ENCODE measurements at places on chromosomes 4 and X.

GRCh38 chr4:26069218-26069617 lies 155.2 kb downstream of the SMIM20 start:
- DNase-seq: no peak

DNA sequence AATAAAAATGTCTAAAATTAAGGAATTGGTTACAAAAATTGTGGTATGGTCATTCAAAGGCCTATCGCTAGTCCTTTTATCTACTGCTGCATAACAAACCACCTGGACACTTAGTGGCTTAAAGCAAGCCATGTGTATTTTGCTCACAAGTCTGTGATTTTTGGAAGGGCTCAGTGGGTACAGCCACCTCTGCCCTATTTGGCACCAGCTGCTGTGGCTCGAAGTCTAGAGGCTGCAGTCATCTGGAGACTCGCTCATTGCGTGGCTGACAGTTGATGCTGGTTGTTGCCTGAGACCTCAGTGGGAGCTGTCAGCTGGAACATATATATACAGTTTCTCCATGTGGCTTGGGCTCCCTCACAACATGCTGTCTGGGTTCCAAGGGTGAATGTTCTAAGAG lies 60.8 kb upstream of the MID1 start:
- DNase-seq: no peak

DNA sequence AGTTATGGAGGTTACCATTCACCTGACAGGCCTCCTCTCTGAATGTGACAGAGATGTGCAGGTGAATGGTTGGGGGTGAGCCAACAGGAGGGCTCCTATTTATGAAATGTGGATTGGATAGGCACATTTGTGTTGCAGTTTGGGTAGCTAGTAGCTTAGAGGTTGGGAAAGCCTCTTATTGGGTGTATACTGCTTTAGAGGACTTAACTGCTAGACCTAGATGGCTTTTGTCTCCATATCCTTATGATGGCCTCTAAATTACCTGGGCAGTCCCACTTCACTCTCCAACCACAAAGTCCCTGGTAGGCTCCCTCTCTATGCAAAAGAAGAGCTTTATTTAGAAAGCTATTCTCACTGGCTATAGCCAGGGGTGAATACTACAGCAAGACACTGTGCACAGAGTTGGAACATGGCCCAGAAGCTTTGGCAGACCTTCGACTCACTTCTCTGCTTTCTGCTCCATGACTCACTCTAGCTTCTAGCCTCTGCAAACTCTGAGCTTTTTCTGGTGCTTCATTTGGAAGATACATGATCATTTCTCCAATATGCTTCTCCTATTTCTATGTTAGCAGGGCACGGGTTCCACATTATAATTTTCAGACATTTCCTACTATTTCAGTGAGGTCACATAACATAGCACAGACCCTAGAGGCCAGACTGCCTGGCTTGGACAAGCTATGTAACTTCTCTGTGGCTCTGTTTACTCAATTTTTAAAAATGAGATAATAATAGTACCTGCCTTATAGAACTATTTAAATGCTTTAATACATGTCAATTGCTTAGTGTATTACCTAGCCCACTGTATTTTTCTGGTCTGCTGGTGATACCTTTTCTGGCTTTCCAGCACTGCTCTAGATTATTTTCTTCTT lies 6.0 kb upstream of the VGLL1 start:
- DNase-seq: peak; percentile 55

- DNase-seq: no peak
Observed at GRCh38 chrX:53440621-53441517, 6.7 kb upstream of the HSD17B10 start.

- no peak for DNase-seq
Observed at GRCh38 chr4:26000274-26000950, 86.4 kb downstream of the SMIM20 start.

- peak; percentile 11 for DNase-seq
Observed at GRCh38 chrX:43940816-43941474, 32.2 kb downstream of the NDP start.

DNA sequence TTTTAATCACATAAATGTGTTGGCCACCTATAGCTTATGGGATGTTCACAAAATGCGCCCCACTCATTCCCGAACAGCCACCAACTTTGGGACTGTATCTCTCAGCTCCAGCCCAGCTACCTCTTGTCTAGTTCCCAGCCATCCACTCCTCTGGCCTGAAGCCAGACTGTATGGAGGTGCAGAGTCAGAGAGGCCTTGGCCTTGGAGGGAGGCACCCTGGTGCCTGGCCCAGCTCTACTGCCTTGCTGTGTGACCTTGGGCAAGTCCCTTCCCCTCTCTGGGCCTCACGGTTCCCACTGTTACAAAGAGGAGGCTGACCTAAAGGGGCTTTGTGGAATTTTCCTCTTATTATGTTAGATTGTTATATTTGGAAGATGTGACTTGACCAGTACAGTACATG lies 13.9 kb downstream of the MAMLD1 start:
- no peak for DNase-seq

GRCh38 chr4:25970226-25970675 lies 56.2 kb downstream of the SMIM20 start:
- no peak for DNase-seq

GRCh38 chr4:98521486-98521885 lies 136.9 kb downstream of the TSPAN5 start:
- no peak for DNase-seq

GRCh38 chr4:22003878-22004277 lies 55.3 kb upstream of the KCNIP4 start:
- DNase-seq: no peak

GRCh38 chr4:48590884-48591283 lies 100.8 kb downstream of the ZAR1 start:
- no peak for DNase-seq

- no peak for DNase-seq
Observed at GRCh38 chr4:83110970-83111750, 3.4 kb downstream of the PLAC8 start.

GRCh38 chrX:83829874-83830273 lies 31.1 kb upstream of the CYLC1 start:
- no peak for DNase-seq

All from GM04503 (cell line).